ENCODE measurements at places on chromosomes 13 and 19. TPM values are rescaled to one million over a fixed set of nuclear protein-coding genes. Genes with fewer than 3 reads are reported as not detected.

DNA sequence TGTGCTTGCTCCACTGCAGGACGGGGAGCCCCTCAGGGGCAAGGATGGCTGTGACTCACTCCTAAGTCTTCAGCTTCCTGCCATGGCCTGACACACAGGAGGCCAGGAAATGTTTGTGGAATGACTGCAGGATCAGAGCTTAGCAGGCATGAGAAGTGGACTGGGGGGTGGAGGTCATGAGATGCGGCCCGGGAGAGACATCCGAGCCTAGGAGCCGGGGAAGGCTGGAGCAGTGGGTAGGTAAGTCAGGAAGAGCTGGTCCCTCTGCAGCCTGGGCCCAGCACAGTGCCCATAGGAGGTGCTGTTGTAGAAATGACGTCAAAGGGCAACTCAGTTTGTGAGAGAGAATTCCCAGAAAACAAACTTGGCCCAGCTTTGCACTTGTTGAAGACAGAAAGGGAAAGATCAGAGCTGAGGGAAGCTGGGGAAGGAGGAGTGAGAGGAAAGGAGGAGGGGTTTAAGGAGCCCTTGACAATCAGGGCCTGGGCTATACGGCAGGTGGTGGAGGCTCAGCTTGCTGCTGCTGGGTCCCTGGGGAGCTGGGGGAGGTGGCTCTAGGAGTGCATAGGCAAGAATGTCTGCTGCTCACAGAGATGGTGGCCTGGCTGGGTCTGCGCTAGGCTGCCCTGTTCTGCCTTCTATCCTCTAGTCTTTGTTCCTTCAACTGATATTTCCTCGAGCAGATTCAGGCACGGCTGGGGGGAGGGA lies 18.5 kb downstream of the POU2F2 start:
- peaks cover 43% of the 10 kb centered on the region for H3K4me1 ChIP-seq
- no peak overlapping the region for H3K4me3 ChIP-seq
- DNase-seq: no peak
- peaks cover 38% of the 10 kb centered on the region for H3K36me3 ChIP-seq

DNA sequence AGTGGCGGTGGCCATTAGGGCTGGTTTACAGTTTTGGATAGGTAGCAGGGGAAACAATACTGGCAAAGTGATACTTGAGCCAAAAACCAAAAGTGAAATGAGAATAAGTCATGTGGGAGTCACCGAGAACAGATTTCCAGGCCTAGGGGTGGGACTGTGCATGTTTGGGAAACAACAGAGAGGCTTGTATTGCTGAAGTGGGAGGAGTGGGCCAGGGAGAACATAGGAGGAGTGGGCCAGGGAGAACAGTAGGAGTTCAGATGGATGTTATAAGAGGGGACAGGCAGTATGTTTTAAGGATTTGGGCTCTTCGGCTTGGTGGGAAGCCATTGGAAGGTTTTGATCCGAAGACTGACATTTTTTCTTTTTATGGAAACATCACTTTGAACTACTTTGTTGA lies 35.5 kb downstream of the AKAP11 start:
- H3K36me3 ChIP-seq: peaks cover 68% of the 10 kb centered on the region
- H3K4me1 ChIP-seq: peaks cover 31% of the 10 kb centered on the region
- no peak overlapping the region for H3K27ac ChIP-seq

DNA sequence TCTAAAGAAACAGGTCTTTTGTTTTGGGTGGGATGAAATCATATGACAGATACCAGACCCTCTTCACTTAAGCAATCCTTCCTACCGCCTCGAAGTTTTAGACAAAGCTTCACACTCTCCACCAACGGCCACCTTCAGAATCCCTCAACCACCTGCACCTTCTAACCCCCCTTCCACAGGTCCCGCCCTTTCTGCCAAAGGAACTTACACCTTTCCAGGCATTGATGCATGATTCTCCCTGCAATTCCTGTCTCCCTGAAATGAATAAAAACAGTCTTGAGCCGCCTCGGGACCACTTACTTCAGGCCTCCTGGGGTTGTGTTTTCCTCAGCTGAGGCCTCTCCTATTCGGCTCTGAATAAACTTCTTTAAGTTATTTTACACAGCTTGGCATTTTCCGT lies 859 bp downstream of the ZNF433 start:
- peak overlapping the region; percentile 52 for H3K4me3 ChIP-seq
- peak overlapping the region; percentile 75 for H3K27ac ChIP-seq
- DNase-seq: no peak
- peaks cover 12% of the 10 kb centered on the region for H3K27me3 ChIP-seq

Gene SHISA7
- total RNA-seq: not detected
